ENCODE measurements at places on chromosomes 2 and 18.

DNA sequence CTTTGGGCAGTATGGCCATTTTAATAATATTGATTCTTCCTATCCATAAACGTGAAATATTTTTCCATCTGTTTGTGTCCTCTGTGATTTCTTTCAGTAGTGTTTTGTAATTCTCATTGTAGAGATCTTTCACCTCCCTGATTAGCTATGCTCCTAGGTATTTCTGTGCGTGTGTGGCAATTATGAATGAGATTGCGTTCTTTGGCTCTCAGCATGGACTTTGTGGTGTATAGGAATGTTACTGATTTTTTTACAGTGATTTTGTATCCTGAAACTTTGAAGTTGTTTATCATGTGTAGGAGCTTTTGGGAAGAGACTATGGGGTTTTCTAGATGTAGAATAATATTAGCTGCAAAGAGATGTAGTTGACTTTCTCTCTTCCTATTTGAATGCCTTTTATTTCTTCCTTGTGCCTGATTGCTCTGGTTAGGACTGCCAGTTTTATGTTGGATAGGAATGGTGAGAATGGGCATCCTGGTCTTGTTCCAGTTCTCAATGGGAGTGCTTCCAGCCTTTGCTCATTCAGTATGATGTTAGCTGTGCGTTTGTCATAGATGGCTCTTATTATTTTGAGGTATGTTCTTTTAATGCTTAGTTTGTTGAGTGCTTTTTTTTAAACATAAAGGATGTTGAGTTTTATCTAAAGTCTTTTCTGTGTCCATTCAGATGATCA is 27.0 kb upstream of the THUMPD2 start:
- no peak for DNase-seq

DNA sequence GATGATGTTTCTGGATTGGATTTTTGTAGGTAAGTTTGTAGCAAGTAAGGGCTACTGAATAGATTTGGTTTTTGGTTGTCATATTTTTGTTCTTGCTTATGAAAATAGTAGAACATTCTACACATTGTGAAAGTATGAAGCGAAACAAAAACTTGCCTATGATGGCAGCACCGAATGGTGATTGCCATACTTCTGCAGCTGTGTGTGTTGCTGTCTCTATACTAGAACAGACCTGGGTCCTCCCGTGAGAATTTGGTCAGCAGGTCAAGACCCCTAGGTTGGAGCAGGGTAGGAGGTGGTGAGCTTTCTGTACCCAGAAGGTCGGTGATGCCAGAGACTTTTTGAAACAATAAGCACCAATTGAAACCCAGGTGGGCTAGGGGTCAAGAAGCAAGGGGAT is 322.6 kb downstream of the PRKCE start:
- DNase-seq, result no peak

GRCh38 chr2:37984176-37984575 is 59.1 kb downstream of the RMDN2 start:
- DNase-seq, result no peak

- DNase-seq, result no peak
These were observed 21.5 kb upstream of the TMEM87B start for GRCh38 chr2:112033600-112033999.

DNA sequence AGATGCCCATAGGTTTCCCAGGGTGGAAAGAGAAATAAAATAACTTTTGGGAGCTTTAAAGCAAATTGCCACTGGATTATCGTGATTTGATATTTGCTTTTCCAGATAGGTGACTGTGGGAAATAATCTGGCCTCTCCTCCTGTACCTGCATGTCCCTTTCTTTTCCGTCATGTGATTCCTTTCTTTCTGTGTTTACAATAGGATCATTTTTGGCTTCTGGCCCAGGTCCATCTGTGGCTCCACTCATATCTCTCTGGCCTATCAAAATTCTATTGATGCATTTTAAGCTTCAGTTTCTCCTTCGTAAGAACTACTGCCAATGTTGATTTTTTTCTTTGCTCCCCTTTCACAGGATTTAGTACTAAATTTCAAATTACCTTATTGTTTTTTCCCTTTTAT is 153.6 kb downstream of the CCDC85A start:
- DNase-seq, result no peak

DNA sequence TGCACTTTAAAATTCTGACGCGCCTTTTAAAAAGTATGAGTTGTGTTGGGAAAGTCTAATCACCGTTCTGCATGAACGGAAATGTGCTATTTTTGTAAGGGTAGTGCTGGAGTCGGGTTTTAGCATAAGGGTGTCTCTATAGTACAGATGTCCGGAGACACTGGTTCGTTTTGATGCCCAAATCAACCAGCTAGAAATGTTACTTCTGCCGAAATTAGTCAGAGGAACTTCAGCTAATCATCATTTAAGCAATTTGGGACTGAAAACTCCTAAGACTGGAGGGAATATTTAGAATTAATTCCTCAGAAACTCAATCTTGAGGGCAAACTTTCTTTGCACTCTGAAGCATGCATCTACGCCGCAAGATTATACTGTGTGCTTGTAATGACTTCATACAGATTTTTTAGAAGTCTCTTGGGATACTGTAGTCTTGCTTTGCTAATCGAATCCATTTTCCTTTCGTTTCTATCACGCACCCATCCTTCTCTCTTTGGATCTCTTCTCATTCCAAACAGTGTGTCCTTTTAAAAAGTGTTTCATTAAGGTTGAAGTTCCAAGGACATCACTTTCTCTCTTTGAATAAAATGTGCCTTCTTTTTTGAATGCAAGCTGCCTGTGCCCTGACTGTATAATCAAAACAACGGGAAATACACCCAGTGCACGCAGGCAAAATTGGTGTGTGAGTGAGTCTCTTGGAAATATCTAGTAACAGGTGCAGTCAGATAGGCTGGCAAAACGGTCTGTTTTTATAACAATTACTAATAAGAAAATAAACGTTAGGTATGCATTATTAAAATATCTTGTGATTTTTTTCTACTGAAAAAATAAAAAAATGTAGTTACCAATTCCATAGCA is 270.9 kb upstream of the TCF4 start:
- DNase-seq, result no peak

GRCh38 chr2:43331422-43331821 is 105.0 kb upstream of the ZFP36L2 start:
- no peak for DNase-seq

DNA sequence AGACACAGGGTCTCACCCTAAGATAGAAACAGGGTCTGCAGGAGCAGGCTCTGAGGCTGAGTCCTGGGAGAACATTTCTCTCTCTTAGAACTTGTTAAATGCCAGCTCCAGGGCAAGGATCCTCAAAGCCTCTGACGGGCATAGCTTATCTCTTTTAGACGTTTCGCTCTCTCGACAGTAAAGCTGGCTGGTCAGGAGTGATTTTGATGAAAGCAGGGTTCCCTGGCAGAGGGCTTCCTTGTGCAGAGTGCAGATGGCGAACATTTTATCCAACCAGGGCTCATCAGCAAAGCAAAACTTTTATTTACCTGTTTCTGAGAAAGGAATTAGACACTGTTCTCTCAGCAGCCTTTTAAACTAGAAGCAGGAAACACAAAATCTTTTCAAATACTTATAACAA is 350.8 kb downstream of the ALK start:
- DNase-seq, result no peak

GRCh38 chr2:47708801-47709499 is 74.0 kb upstream of the MSH6 start:
- no peak for DNase-seq

GRCh38 chr2:74525717-74526648 is at the start of gene DQX1:
Gene DQX1, minus strand, starts transcription at chr2:74526231. Its CDS starts 502 bp downstream, at chr2:74525729.
- DNase-seq, result peak; percentile 75

DNA sequence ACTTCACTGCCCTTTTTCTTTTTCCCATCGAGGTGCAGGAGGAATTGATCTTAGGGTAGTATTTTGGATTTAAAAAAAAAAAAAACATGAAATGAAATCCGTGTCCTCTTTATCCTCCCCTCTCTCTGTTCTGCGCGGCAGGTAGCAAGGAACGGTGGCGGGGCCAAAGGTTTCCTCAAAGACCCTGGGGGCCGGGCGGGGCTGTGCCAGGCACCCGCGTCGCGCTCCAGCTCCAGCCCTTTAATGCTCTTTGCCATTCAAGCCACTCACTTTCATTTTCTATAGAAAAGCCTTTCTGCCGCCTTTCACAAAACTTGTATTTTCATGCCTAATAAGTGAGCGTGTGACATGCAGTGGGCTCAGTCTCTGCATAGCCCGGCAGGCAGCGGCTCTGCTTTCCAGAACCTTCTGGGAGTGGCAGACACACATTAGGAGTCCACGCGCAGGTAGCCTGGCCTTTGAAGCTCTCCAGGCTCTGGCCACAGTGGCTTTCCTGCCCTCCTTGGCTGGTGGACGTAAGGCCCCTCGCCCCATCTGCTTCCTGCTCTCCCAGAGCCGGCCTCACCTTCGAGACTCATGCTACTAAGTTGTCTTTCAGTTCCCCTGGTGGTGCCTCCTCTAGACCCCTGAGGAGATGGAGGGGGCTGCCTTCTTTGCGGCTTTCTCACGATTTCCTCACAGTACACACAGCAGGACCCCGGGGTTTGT is 41.7 kb downstream of the AGAP1 start:
- DNase-seq, result no peak

DNA sequence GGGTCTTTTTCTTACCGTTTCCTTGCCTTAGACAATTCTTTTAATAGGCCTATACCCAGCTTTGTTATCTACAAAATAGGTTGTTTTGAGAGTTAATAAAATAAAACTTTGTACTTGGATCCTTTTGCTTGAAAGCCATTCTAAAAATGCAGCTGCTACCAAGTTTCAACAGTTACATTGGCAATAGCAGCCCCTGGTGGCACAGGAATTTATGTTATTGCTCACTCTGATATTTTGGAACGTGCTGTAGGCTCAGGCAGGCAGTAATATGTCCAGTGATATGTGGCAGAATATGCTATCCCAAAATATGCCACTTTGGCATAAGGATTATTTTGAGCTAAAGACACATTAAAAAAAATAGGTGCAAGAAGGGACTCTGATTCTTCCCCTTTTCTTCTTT is 6.7 kb upstream of the COMMD1 start:
- peak; percentile 53 for DNase-seq

- DNase-seq, result no peak
These were observed 1074.4 kb upstream of the GYPC start for GRCh38 chr2:125581557-125581956.

DNA sequence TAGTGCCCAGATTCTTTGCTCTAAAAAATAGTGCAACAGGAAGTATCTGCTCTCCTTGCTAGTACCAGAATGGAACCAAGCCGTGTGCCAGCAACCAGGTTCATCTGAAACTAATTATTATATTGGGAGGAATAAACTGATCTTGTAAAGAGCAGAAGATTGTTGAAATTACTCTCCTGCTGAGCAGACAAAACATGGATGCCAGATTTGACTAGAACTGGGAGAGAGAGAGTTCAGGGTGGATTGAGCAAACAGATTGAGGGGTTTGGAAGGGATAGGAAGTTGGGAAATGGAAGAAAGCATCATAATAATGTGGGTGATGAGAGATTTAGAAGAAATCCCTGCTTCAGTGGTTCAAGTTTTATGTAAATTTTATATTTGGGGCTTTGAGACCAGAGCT is 160.1 kb upstream of the RASGRP3 start:
- DNase-seq, result no peak

DNA sequence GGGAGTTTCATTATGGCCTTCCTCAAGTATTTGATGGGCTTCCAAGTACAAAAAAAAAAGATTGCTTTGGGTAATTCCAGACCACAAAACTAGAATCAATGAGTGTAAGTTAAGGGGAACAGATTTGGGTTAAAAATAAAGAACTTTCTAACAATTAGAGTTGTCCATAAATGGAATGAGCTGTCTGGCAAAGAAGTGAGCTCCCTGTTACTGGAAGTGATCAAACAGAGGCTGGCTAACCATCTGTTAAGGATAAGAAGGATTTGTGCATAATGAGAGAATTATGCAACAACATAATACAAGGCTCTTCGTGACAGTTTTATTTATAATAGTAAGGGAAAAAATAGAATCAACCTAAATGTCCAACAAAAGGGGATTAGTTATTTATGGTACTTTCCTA is 44.6 kb upstream of the ACVR1 start:
- DNase-seq, result peak; percentile 5

DNA sequence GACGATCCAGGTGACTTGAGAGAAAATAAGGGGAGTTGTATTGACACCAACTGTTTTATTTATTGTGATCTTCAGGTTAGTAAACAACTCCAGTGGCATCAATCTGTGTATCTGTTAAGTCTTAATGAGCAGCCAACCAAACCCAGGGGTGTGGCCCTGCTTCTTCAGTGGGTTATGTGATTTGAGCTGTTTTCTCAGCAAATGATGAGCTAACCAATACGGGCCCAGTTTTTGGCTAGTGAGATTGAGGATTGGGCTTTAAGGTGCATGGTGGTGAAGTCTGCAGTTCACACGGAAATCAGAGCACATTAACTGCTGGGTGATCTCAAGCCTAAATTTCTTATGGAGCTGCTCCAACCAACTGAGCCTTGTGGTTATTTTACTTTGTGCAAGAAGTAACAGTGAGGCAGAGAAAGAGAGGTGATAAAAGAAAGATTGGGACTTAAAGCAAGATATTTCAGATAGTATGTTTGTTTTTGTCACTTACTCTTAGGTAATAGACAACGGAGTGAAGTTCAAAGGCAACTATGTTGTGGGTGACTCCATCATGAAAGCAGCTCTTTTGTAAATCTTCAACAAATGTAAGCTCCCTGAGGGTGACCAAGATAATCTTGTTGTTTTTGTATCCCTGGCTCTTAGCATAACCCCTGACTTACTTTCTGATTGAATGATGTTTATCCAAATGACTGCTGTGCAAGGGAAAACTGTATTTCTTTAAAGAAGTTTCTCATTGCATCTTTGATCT is 2.4 kb downstream of the MTCL1 start:
- DNase-seq, result peak; percentile 68

DNA sequence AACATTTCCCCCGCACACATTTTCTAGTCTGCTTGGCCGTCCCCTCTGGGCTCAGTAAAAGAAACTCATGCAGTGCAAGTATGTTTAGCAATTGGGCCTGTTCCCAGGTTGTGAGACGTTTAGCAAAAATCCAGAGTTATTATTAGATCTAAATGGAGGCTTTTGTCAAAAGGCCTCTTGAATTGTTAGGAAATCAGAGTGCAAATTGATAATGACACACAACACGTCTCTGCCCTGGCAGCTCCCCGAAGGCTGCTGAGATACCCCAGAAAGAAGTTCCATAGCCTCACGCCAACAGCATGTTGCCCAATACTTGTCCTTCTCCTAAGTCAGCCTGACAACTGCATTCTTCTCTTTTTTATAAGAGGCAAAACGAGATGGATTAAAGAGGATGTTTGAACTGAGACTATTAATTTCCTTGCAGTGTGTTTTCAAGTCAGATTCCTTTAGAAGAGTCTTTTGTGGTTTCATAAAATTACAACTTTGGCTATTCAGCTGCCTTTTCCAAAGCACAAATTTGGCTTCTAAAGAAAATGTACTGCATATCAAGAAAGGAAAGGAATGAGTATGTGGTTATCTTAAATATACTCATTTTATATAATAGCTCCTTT is 202.2 kb downstream of the TRIB2 start:
- DNase-seq, result no peak

- DNase-seq, result no peak
These were observed 16.6 kb upstream of the PSME4 start for GRCh38 chr2:53987336-53987921.

DNA sequence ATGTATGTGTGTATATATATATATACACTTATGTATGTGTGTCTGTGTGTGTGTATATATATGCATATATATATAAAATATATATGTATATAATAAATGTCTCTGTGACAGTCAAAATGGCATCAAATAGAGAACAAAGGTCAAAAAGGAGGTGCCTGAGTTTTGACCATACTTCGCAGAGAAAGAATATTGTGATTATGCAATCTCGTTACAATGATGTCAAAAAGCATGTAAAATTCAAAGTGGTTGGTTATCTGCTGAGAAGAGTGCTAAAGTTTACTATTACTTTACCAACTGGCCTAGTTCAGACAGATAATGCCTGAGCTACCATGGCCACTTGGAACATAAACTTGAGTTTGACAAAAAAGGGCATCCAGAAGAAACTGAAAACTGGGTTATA is 375.0 kb downstream of the NBAS start:
- DNase-seq, result no peak

GRCh38 chr18:3192286-3192685 is 27.5 kb downstream of the MYOM1 start:
- DNase-seq, result peak; percentile 11
